ENCODE measurements at places on chromosomes 6 and 20.

DNA sequence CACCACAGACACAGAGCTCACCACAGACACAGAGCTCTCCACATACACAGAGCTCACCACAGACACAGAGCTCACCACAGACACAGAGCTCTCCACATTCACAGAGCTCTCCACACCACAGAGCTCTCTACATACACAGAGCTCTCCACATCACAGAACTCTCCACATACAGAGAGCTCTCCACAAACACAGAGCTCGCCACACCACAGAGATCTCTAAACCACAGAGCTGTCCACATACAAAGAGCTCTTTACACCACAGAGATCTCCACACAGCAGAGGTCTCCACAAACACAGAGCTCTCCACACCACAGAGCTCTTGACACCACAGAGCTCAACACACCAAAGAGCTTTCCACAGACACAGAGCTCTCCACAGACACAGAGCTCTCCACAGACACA is 55.8 kb downstream of the ERMARD start:
- DNase-seq = no peak

- DNase-seq = peak; percentile 2
Observed at GRCh38 chr6:64249115-64249514, 613.5 kb downstream of the PHF3 start.

DNA sequence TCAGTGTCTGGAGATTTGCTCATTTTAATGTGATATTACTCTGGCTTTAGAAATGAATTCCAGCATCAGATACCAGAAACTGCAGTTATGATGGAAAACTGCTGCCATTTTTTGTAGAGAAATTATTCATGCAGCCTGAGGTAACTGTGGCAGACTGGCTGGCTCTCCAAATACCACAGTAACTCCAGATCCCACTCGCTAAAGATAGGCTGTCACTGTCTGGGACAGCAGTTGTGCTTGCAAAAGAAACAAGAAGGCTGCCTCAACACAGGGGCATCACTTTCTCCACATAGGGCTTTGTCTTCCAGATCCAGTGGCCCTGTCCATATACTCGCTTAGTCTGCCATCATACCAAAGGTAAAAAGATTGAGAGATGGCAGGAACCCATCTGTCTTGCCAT is 52.7 kb downstream of the FAM184A start:
- DNase-seq = no peak

- DNase-seq = no peak
Observed at GRCh38 chr20:56664796-56665195, 35.7 kb downstream of the TFAP2C start.

- no peak for DNase-seq
Observed at GRCh38 chr20:60085551-60086132, 127.4 kb downstream of the CDH26 start.
